T47D (cell line): ENCODE measurements at places on chromosomes 12 and 14.

GRCh38 chr12:54031480-54031879, 1.4 kb upstream of the HOXC5 start:
- DNase-seq = no peak

DNA sequence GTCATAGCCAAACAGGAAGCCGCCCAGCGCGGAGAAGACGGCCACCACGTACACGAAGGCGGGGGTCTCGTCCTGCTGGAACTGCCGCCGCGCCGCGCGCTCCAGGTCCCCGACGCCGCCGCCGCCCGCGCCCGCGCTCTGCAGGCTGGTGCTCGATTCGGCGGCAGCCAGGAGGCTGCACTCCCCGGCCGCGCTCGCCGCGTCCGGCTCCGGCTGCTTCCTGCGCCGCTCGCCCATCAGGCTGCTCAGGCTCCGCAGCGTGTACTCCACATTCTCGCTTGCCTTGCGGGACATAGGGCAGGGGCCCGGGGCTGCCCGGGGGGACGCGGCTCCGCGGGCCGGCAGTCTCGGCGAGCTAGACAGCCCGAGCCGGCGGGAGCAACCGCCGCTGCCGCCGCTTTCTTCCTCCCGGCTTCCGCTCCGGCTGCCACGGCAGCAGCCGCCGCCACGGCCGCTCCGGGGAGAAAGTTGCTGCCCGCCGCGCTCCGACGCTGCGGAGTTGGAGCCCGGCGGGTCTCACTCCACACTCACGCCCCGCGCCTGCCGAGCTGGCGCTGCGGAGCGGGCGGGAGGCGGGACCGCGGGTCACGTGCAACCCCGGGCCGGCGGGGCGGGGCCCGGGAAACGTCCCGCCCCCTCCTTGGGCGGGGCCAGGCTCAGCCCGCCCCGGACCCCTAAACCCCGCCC, at the start of gene SLC2A13:
Gene SLC2A13, minus strand, starts transcription at position 567 of the 687 bp plus-strand sequence. Its CDS starts 273 bp downstream, at position 294.
- peak; percentile 86 for DNase-seq

GRCh38 chr12:13499008-13499407, 302.5 kb downstream of the EMP1 start:
- no peak for DNase-seq

DNA sequence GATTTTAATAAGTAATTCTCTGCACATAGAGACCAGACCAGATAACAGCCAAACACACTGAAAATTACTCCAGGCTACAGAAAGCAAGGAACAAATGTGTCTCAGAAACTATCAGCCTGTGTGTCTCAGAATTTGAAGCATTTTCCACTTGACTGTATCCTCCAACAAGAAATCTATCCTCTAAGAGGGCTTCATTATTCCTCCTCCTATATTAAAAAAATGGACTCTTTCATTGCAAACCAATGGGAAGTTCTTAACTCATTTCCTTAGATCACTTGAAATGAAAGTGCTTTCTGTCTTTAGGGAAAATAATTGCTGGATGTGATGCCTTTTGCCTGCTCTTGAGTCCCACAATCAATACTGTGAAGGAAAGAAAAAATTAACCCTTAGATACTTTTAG, 2.3 kb downstream of the ST8SIA1 start:
- DNase-seq = no peak

- no peak for DNase-seq
Measured at GRCh38 chr14:94599656-94600004, 12.6 kb upstream of the SERPINA3 start.

- DNase-seq = no peak
Measured at GRCh38 chr12:8678661-8679111, 16.1 kb upstream of the MFAP5 start.

DNA sequence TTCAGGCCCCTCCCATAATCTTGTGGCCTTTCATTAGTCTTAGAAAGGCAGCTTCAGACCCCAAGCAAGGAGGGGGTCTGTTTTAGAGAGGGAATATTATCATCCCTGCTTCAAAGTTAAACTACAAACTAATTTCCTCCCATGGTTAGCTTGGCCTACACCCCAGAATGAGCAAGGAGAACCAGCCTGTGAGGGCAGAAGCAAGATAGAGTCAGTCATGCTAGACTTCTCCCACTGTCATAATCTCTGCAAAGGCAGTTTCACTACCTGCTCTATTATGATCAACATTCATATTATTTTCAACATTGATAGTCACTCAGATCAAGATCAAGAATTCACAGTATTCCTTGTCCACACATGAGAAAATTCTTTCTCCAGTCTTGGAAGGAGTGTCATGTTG, 105.1 kb downstream of the GXYLT1 start:
- DNase-seq = no peak

GRCh38 chr14:69151458-69152180, 1.3 kb downstream of the DCAF5 start:
- peak; percentile 79 for DNase-seq

DNA sequence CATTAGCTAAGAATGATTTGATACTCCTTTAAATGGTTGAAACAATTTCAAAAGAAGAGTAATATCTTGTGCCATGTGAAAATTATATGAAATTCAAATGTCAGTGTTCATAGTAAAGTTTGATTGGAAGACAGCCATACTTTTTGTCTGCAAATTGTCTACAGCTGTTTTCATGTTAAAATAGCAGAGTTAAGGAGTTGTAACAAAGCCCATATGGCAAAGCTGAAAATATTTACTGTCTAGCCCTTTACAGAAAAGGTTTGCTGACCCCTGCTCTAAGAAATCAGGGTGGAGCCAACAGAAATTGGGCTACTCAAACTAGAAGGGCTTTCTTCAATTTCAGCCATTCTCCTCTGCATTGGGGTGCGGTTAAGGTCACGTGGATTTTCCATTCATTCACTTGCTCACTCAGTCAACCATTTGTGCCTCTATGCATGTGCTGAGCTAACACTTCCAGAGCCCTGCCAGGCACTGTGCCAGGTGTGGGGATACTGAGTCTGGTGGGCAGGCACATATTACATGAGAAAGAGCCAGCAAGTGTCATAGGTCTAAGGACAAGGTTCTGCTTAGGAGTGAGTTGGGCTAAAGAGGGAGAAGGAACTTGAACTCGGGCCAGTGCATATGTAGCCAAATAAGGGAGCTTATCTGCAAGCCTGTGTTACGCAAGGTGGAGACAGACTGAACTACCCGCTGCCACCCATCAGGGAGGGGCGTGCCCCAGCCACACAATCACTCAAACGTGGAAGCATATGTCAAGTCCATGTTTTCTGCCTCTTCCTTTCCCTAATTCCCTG, 139.8 kb upstream of the NOS1 start:
- no peak for DNase-seq

DNA sequence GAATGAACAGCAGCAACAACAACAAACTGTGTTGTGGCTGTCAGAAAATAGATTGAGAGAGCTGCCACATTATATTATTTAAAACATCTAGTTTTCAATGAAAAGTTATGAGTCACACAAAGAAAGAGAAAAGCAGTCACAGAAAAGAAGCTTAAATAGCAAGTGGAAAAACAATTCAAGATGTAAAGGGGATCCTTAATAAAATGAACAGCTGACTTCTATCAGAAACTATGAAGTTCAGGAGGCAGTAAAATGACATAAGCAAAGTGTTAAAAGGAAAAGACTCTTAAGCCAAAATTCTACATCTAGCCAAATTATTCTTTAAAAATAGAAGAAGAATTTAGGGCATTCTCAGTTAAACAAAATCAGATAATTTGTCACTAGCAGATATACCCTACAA, 5.6 kb downstream of the CLEC14A start:
- DNase-seq = no peak

DNA sequence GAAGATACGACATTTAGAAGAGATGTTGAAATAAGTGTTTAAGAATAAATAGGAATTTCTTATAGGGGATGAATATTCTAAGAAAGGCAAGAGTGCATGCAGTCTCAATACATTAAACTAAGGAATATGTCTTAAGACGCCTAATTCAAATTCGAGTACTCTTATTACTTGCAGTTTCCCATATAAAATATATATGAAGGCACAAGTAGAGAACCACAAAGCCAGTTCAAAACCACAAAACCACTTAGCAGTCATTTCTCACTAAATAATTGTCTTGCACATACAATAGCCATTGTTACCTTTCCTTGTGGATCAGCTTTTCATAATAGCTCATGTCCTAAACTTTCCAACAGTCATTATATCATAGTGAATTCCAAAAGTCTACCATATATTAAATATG, 91.0 kb upstream of the MON2 start:
- no peak for DNase-seq

GRCh38 chr14:69741055-69741454, 25.9 kb upstream of the SRSF5 start:
- no peak for DNase-seq
